ENCODE measurements at places on chromosomes 7 and 10.

- no peak for DNase-seq
Measured at GRCh38 chr10:43188702-43189101, 50.5 kb downstream of the CSGALNACT2 start.

DNA sequence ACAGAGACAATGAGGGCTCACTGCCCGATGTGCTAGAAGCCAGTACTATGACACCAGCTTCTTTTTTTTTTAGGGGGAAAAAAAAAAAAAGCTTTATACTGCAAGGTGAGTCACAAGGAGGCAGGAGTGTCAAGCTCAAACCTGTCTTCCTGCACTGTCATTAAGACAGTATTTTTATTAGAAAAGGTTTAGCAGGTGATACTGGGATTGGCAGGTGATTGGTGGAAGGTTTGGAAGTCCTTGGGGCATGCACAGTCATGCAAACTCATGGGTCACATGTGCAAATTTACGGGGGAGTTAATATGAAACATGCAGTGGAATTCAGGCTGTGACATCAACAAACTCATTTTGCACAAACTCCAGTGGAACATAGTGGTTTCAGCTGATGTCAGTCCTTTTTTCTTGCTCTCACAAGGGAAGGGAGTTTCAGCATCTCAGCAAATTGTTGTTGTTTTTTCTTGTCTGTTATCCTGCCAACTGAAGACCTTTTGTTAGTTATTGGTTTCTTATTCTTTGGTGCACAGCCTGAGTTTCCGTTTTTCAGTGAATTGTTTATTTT is 530.6 kb downstream of the ANKRD7 start:
- no peak for DNase-seq

DNA sequence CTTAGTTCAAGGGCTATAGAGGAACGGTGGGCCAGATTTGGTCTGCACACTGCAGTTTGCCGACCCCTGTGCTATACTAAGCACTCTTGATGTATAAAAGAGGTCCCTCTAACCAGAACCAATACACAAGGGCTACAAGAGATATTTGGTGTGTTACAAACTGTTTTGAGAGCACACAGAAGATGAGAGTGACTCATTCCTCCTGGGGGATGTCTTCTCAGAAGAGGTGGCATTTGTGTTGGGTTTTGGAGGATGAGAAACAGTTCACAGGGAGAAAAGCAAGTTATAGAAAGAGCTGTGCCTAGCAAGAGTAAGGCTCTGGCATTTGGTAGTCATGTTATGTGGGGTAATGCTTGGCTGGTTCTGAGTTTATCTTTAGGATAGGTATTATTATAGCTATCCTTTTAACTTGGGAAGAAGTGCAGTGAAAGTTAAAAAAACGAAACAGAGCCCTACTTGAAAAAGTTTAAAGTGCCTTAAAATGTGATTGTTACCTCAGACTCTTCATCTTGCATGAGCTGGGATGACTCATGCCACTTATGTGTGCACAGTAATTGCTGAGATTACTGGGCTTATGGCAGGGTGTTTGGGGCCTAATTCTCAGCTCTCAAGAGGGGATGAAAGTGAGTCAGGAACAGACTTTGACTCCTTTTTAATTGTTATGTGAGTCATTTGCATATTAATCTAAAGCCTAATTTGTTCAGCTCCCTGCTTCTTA is 160.4 kb downstream of the KIF20B start:
- no peak for DNase-seq

DNA sequence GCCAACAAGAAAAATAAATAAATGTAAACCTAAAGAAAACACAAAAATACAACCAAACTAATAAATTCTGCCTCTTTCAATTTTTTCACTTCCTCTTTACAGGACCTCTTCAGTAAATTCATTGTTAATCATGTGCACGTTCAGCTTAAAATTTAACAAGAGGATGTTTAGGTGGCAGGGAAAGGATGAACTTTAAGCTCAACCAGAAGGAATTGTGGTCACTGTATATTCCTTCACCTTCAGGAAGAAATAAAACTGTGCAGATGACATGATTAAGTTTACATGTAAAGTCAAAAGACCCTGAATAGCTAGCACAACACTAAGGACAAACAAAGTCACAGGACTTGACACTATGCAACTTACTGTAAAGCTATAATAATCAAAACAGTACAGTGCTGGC is 33.0 kb downstream of the KIF5B start:
- no peak for DNase-seq

- no peak for DNase-seq
Measured at GRCh38 chr7:90833443-90833842, 237.3 kb downstream of the CDK14 start.

DNA sequence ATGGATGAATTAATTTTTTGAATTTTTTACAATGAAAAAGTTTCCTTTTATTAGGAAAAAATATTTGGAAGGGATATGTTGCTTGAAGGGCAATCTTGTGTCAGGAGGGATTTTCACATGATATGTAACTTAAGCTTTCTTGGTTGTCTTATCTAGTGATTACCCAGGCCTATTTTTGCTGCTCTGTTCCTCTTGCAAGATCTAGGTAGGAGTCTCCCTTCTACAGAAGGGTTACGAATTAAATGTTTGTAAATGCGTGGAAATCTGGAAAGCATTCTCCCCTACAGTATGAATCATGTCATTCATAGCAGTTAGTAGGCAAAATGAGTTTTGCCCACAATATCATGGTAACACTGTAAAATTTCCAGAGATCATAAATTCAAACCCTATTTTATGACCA is 57.7 kb upstream of the CDK14 start:
- DNase-seq, result no peak

DNA sequence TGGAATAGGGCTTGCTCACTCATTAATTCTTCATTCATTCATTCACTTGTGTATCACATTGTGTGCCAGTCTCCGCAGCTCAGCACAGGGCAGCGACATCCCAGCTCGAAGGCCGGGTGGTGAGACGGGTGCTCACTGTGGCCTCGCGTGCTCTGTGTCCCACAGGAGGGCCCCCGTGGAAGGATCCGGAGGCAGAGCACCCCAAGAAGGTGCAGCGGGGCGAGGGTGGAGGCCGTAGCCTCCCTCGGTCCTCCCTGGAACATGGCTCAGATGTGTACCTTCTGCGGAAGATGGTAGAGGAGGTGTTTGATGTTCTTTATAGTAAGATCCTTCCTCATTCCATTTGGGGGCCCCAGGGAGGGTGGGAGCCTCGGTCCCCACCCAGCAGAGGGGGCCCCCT is 61.6 kb downstream of the GTF2IRD1 start:
- no peak for DNase-seq

DNA sequence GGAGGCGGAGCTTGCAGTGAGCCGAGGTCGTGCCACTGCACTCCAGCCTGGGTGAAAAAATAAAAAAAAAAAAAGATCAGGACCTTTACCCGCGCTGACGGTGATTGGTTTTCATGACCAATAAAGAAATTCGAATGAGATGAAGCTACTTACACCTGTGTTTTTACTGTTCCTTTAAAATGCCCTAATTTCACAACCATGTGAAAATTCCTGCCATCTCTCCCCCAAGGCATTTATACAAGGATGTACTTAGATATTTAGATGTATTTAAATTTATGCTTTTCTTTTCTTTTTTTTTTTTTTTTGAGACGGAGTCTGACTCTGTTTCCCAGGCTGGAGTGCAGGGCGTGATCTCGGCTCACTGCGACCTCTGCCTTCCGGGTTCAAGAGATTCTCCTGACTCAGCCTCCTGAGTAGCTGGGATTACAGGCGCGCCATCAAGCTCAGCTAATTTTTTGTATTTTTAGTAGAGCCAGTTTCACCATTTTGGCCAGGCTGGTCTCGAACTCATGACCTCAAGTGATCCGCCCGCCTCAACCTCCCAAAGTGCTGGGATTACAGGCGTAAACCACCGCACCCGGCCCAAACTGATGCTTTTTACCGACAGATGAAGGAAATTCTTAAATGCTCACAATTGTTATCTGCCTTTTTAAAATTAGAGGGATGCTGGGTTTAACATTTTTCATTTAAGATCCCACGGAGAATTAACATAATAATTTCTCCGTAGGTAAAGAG is 3.1 kb upstream of the PHYH start:
- no peak for DNase-seq

Measured in stimulated activated CD8-positive, alpha-beta memory T cell treated with anti-CD3 and anti-CD28 coated beads, Interleukin-15, amount 100 ng/mL, for 24 hours (primary cell).